ENCODE measurements at places on chromosomes 1 and 21. TPM values are rescaled to one million over a fixed set of nuclear protein-coding genes. Genes with fewer than 3 reads are reported as not detected.

Gene LCE2C
- total RNA-seq = not detected

Gene ARID1A
- total RNA-seq = 14.6 TPM

Gene C1orf185
- total RNA-seq = not detected

Gene PROK1
- not detected for total RNA-seq

Gene MX1
- 18.3 TPM for total RNA-seq

Gene OR2T35
- not detected for total RNA-seq

Gene OR2L2
- total RNA-seq = 0.16 TPM

Gene ATP1A4
- total RNA-seq = not detected

Gene ANGPTL3
- not detected for total RNA-seq

Gene MSH4
- total RNA-seq = not detected

Gene CNTN2
- total RNA-seq = not detected

Gene MATN1
- not detected for total RNA-seq

Gene FLG2
- not detected for total RNA-seq
